Head of caudate nucleus (tissue), 42 donors: ENCODE measurements at places on chromosomes 2 and 18.

GRCh38 chr2:155308367-155309009 lies 610.0 kb downstream of the KCNJ3 start:
- DNase-seq, result no peak

DNA sequence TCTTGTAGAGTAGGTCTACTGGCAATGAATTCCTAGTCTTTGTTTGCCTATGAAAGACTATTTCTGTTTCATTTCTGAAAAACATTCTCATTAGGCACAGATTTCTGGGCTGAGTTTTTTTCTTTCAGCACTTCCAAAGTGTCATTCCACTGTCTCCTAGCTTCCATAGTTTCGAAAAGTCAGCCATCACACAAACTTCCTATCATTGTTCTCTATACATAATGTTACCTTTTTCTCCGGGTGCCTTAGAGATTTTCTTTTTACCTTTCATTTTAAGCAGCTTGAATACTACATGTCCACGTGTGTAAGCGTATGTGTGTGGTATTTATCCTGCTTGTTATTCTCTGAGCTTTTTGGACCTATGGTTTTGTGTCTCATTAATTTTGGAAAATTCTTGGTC lies 55.7 kb downstream of the OLA1 start:
- no peak for DNase-seq

- no peak for DNase-seq
These were observed 1.2 kb downstream of the TXNL1 start for GRCh38 chr18:56637176-56637575.

DNA sequence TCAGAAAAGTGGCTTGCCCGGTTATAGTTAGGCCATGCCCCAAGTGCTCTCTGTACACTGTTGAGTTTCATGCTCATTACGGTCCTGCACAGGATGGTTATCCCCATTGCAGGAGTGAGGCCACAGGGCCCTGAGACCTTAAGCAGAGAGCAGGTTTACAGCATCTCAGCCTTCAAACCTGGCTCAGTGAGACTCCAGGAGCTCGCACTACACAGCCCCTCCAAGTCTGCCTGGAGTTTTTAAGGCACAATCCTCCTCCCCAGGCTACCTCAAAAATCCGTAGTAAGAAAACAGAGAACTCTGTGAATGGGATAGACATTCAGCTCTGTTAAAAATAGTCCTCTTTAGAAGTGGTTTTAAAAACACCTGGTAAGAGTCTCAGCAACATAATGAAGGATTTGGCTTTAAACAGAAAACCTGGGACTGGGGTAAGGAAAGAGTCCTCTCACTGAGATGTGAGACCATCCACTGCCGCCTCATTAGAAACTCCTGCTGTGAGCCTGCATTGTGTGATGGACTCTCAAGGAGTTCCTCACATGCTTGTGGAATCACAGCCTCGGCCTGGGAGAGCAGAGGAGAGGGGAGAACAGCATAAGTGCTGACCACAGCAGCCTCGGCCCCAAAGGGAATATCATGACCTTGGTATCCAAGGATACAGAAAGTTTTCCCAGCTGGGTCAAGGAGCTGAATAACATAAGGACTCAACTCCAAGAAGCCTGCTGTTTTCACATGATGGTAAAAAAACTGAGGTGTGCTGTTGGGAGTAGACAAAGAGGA lies 214.8 kb downstream of the ATAD2B start:
- DNase-seq, result no peak

DNA sequence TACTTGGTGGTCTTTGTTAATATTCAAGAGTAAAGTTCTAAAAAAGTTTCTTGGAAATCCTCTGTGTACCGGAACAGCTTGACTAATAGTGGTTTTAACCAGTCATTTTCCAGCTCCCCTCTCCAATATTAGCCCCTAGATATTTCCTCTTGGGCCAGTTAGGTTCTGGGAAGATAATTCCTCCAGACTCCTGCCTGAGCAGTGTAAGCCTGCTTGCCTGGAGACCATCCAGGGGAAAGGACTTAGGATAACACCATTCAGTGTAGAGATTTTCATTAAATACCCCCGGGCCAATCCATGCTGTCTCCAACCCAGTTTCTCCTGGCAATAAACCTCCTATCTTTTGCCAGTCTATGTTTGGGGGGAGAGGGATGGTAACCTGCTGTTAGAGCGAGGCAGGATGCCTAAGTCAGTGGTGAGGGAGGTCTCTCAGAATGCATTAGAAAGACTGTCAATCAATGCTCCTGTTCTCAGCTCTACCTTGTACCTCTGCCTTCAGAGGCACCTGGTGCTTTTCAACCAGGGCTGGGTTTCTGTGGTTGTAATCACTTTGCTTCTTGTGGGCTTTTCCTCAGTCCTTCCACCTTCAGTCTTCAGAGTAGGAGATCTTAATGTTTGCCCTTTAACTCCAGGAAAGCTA lies 186.4 kb downstream of the RNF152 start:
- no peak for DNase-seq
